ENCODE measurements at places on chromosomes 5 and 9. TPM values are rescaled to one million over a fixed set of nuclear protein-coding genes. Genes with fewer than 3 reads are reported as not detected.

The LCN1 gene
- not detected for total RNA-seq

The UBLCP1 gene
- 12.1 TPM for total RNA-seq

The ADGRV1 gene
- total RNA-seq: 14.5 TPM

The CACNA1B gene
- 0.41 TPM for total RNA-seq
